ENCODE measurements at places on chromosomes 1 and 21.
A peak's percentile ranks its signal among the peaks of the same experiment; 100 is the strongest.

- DNase-seq = no peak
Observed at GRCh38 chr1:43034778-43035177, 76.1 kb upstream of the SLC2A1 start.

DNA sequence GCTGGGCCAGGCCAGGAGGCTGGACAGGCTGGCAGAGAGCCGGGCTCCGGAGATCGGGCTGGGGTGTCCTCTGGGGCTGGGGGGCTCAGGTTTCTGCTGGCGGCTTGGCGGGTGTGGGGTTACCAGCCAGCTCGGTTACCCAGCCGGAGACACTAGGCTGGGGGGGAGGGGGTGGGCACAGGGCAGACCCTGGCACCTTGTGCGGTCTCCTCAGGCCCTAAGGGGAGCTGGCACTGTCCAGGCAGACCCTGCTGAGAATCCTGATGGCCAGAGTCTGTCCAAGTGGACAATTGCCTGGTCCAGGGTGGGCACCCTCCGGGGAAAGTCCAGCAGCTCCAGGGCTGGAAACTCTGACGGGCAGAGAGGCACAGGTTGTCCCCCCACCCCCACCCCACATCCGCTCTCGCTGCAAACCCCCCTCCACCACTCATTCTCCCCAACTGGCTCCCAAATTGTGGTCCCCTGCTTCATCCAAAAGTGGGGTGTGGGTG is 6.7 kb downstream of the ZBTB7B start:
- no peak for DNase-seq

DNA sequence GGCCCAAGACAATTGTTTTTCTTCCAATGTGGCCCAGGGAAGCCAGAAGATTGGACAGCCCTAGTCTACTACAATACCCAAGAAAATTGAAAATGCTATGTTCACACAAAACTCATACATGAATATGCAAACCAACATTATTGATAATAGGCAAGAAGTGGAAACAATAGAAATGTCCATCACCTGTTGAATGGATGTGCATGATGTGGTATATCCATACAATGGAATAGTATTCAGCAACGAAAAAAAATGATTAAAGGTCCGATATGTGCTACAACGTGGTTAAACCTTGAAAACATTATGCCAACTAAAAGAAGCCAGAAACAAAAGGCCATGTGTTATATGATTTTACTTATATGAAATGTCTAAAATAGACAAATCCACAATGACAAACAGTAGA is 262.3 kb downstream of the LRRC40 start:
- no peak for DNase-seq

- DNase-seq = no peak
Observed at GRCh38 chr1:87122243-87122642, 206.4 kb upstream of the LMO4 start.

DNA sequence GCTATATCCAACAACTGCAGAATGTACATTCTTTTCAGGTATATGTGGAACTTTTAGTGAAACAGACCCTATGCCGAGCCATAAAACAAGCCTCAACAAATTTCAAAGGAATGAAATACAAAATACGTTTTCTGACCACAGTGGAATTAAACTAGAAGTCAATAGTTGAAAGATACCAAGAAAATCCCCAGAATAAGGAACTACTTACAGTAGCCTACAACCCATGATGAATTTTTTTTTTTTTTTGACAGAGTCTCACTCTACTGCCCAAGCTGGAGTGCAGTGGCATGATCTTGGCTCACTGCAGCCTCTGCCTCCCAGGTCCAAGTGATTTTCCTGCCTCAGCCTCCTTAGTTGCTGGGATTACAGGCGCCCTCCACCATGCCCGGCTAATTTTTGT is 83.4 kb downstream of the RUNX3 start:
- no peak for DNase-seq

DNA sequence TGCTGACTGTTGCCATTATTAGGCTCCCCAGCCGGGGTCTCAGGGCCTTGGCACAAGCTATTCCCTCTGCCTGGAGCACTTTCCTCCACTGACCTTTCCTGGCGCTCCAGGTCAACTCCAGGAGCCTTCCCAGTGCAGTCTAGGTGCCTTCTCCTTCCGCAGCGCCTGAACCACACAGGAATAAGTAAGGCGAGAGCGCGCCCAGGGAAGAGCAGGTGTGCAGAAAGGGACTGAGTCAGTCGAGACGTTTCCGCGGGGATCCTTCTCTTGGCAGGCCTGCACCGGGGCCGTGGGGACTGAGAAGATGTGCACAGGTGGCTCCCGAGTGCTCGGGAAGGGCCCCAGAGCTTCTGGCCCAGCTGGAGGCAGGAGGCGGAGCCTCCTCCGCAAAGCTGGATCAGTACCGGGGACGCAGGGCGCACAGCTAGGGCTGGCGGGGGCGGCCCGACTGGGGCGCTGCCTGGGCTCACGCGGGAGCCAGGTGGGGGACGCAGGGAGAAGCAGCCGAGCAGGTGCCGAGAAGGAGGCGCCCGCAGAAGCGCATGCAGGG is 765 bp upstream of the BMP8A start:
- DNase-seq = peak; percentile 19

GRCh38 chr1:56397811-56398231 is 181.5 kb downstream of the PLPP3 start:
- DNase-seq = no peak

DNA sequence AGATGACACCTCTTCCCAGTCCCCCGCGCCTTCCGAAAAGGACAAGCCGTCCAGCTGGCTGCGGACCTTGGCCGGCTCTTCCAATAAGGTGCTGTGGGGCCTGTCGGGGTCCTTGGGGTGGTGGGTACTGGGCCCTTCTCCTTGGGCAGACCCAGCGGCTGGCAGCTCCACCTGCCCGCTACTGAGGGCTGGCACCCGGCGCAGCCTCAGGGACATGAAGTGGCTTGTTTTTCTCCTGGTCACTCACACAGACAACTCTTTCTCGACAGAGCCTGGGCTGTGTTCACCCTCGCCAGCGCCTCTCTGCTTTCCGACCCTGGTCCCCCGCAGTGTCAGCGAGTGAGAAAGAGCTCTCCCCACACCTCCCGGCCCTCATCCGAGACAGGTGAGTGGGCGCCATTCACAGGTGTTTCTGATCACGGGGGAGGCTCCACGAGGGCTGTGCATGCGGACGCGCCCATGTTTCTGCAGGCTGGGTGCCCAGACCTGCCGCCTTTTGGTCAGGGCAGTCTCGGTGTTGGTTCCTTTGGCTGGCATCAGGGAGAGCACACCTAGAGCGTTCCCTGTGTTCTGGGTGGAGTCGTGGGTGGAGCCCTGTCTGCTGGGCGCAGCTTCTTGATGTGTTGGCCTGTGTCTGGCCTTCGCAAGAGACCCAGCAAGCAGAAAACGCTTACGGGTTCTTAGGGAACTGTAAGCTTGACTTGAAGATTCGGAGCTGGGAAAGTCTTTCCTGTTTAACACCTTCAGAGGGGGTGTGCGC is 75.1 kb downstream of the SKI start:
- no peak for DNase-seq

DNA sequence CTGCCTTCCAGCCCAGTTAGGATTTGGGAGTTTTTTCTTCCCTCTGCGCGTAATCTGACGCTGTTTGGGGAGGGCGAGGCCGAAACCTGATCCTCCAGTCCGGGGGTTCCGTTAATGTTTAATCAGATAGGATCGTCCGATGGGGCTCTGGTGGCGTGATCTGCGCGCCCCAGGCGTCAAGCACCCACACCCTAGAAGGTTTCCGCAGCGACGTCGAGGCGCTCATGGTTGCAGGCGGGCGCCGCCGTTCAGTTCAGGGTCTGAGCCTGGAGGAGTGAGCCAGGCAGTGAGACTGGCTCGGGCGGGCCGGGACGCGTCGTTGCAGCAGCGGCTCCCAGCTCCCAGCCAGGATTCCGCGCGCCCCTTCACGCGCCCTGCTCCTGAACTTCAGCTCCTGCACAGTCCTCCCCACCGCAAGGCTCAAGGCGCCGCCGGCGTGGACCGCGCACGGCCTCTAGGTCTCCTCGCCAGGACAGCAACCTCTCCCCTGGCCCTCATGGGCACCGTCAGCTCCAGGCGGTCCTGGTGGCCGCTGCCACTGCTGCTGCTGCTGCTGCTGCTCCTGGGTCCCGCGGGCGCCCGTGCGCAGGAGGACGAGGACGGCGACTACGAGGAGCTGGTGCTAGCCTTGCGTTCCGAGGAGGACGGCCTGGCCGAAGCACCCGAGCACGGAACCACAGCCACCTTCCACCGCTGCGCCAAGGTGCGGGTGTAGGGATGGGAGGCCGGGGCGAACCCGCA is at the start of gene PCSK9:
Gene PCSK9, plus strand, starts transcription at position 207 of the 741 bp plus-strand sequence. Its CDS starts 290 bp downstream, at position 497.
- DNase-seq = no peak

DNA sequence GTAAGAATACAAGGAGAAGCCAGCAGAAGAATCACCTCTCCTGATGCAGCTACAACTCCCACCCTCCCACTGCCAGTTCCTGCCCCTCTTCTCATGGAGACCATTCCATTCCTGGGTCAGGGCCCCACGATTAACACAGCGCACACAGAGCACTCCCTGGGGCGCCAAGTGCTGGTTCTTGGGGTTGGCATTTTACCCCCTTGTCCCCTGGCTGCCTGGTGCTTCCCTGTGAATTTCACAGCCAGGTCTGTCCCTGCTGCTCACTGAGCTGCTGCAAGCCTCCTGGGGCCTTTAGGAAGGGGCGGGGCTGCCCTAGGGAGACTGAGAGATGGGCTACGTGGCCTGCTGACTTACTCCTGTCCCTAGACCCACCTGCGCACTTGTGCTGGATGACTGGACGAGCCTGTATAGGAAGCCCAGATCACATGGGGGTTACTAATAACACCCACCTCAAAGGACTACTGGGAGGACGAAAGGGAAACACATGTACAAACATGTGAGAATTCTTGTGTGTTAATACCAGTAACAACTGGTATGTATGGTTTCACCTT is 4.8 kb downstream of the ZNF672 start:
- DNase-seq = no peak

- no peak for DNase-seq
Observed at GRCh38 chr1:172976222-172977041, 74.3 kb downstream of the TNFSF18 start.

DNA sequence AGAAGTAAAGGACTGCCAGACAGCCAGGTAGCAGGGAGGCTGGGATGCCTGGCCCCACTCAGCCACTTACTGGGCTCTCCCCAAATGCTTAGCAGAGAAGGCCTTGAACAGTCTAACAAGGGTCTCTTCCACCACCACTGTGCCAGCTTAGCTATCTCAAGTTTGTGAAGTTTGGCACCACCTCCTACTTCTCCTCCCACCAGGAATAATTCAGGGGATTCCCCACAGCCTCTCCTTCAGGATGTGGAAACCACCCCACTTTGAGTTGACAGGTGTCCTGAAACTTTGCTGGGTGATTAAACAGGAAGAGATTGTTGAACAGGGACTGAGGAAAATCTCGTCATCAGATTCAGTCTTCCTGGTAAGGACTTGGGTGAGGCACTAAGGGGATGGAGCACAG is 59.4 kb upstream of the ATP1B1 start:
- DNase-seq = peak; percentile 11

GRCh38 chr21:30676737-30677136 is 34.1 kb downstream of the KRTAP20-3 start:
- no peak for DNase-seq

- no peak for DNase-seq
Observed at GRCh38 chr1:204502241-204502640, 7.6 kb upstream of the PIK3C2B start.

GRCh38 chr1:88333086-88333695 is 350.9 kb upstream of the PKN2 start:
- no peak for DNase-seq

DNA sequence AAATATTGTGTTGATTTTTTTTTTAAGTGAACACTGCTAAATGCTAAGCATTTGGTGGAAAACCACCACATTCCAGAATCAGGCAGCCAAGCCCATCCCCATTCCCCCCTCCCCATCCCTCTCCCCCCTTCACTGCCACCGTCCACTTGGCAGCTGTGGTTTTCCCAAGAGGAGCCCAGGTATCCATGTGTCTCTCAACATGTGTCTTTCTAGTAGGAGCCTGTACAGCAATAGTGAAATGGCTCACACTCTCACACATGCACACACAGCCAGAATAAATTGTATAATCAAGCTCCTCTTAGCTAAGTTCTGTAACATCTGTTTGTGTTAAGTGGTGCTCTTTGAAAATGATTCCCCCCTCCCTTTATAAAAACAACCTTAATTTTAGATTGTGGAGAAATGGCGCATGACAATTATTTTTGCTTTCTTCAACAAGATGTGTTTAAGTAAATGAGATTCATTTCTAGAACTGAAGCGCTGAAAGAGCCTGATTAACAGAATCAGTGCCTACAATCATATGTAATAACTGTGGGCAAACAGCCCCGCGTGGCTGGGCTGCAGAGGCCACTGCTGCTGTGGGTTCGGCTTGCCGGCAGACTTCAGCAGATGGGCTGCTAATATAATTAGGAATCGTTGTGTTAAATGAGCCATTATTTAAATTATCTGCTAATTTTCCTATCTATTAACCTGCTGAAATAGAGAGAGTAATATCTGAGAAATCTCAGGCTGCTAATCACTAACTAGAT is 43.3 kb downstream of the BACE2 start:
- no peak for DNase-seq

DNA sequence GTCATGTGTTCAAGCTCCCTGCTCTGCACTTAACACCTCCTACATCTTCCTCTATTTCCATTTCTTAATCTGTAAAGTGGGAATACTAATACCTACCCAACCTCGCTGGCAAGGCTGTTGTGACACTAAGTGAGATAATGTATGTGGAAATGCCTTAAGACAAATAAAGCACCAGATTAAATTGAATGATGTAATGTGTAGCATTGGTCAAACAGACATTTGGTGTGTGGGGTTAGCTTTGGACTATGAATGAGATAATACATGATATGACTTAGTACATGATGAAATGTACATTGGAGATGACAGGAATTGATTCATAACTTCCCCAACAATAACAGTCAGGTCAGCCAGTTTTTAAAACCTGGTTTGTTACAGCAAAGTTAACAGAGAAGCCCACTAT is 5.2 kb downstream of the AMPD1 start:
- DNase-seq = no peak

DNA sequence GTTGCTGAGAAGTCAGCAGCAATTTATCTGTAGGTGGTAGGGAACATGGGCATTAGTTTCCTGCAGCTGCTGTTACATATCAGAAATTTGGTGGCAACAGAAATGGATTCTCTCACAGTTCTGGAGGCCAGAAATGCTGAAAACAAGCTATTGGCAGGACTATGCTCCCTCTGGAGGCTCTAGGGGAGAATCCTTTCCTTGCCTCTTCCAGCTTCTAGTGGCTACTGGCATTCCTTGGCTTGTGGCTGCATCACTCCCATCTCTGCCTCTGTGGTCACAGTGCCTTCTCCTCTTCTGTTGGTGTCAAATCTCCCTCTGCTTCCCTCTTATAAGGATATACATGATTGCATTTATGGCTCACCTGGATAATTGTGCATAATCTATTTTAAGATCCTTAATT is 2.5 kb upstream of the SFT2D2 start:
- no peak for DNase-seq

GRCh38 chr1:84732520-84732919 is 42.3 kb upstream of the SSX2IP start:
- no peak for DNase-seq
